GM12878 (cell line): ENCODE measurements at places on chromosomes 4 and X. TPM values are rescaled to one million over a fixed set of nuclear protein-coding genes. Genes with fewer than 3 reads are reported as not detected.
A peak's percentile ranks its signal among the peaks of the same experiment; 100 is the strongest.

GRCh38 chrX:14934423-14934822 is 61.2 kb downstream of the MOSPD2 start:
- H3K27me3 ChIP-seq: no peaks in the 10 kb centered on the region
- H3K27ac ChIP-seq: no peak overlapping the region
- no peaks in the 10 kb centered on the region for H3K36me3 ChIP-seq
- no peaks in the 10 kb centered on the region for H3K4me1 ChIP-seq
- no peak for DNase-seq
- H3K4me3 ChIP-seq: no peak overlapping the region

DNA sequence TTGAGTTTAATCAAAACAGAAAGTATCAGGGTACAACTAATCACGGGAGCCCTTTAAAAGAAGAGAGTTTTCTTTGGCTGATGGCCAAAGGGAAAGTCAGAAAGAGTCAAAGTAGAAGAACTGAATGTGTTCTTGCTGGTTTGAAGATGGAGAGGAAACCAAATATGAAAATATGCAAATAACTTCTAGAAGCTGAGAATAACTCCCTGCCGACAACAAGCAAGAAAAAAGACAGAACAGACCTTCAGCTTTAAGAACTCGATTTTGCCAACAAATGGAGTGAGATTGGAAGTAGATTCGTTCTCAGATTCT is 903.8 kb downstream of the STIM2 start:
- H3K27ac ChIP-seq: no peak overlapping the region
- no peaks in the 10 kb centered on the region for H3K36me3 ChIP-seq
- no peaks in the 10 kb centered on the region for H3K27me3 ChIP-seq
- H3K4me3 ChIP-seq: no peak overlapping the region

- no peaks in the 10 kb centered on the region for H3K36me3 ChIP-seq
- peaks cover 18% of the 10 kb centered on the region for H3K4me1 ChIP-seq
- DNase-seq: no peak
- H3K27ac ChIP-seq: 0 out of 2 replicates have a peak overlapping the region, but pooled peaks have one; percentile 27
These were observed 56.7 kb downstream of the PRPS1 start for GRCh38 chrX:107684956-107685385.

DNA sequence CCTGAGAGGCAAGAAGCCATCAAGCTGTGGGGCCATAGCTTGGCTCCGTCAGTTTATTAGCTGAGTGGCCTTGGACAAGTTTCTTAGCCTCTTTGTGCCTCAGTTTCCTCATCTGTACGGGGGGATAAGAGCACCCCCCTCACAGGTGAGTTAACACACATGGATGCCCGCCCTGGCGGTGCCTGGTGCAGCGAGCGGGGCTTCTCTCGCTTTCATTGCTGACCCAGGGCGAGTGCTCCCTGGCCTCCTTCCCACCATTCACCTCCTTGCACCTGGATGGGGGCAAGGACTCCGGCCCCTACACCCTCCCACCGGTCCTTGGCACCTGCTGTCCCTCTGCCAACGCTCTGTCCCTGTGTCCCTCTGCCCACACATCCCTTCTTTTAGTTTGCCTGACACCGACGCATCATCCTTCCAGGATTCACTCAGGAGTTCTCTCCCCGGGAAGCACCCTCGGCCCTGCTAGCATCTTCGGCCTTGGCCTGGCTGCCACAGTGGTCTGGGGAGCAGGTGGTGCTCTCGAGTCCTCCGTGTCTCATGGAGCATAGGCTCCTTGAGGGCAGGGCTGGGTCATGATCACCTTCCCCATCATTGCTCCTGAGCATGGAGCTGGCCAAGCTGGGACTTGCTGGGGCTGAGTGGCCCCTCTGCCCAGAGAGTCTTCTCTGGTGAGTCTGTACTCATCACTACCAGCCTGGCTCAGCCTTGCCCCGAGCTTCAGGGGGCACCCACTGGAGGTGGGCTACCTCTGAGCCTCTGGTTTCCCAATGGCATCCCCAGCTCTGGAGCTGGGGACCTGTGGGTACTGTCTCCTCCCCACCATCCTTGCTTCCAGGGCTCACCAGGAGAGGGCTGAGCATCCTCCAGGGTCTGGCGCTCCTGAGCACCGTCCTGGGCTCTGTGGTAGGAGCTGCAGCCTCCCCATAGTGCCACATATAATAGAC is 53.8 kb upstream of the SORCS2 start:
- H3K4me3 ChIP-seq: no peak overlapping the region
- H3K36me3 ChIP-seq: no peaks in the 10 kb centered on the region
- DNase-seq: no peak
- H3K27me3 ChIP-seq: no peaks in the 10 kb centered on the region
- no peak overlapping the region for H3K27ac ChIP-seq

GRCh38 chr4:84965553-84966381 is 723 bp downstream of the WDFY3 start:
- H3K4me1 ChIP-seq: no peaks in the 10 kb centered on the region
- no peak for DNase-seq

DNA sequence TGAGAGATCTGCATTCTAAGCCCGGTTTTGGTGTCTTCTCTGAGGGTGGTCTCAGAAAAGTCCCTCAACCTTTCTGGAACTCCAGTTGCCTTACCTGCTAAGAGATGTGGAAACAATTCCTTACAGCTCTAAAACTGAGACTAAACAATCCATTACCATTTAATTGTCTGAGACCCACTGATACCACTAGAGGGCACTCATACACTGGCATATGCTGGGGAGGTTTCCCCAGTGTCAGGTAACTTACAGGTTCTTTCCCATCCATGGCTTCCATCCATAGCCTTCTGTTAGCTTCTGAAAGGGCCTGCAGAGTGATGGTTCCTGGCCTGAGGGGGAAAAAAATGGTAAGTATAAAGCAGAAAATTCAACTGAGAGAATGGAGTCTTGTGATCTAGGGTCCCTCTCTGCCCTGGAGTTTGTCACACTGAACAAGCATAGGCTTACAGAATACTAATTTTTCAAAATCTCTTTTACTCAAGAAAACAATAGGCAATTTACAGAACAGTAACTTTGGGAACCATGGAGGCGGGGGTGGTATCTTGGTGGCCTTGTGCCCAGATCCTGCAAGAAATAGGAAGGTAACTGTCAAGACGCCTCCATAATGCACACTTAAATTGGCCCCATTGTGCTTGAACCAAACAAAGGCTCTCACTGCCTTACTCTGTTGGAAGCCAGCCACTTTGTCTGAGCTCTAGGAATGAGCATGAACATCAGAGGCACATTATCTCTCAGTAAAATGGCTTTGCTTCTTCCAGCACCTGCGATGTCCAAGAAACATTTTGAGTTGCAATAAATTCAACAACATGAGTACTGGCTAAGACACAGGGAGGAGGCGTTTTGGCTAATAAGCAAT is 236.1 kb downstream of the OPHN1 start:
- H3K36me3 ChIP-seq: no peaks in the 10 kb centered on the region
- no peak for DNase-seq
- no peaks in the 10 kb centered on the region for H3K4me1 ChIP-seq
- H3K27me3 ChIP-seq: no peaks in the 10 kb centered on the region
- no peak overlapping the region for H3K4me3 ChIP-seq
- no peak overlapping the region for H3K27ac ChIP-seq

DNA sequence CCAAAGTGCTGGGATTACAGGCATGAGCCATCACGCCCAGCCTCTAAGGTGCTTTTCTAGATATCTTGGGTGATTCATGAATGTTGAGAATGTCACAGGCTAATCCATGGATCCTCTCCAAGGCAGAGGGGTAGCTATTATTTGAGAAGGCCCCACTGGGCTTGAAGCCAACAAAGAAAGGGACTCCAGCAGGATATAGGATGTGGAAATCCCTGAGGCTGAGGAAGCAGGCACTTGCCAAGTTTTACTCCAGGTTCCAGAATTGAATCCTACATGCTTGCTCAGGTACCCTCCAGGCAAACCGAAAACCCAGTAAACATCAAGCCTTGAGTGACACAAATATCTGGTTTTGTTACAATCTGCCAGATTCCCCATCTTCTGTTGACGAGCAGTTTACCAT is 15.8 kb downstream of the NLGN3 start:
- no peaks in the 10 kb centered on the region for H3K27me3 ChIP-seq
- H3K27ac ChIP-seq: no peak overlapping the region
- H3K36me3 ChIP-seq: no peaks in the 10 kb centered on the region; the same call in 1 of the 2 replicates
- H3K4me1 ChIP-seq: no peaks in the 10 kb centered on the region

DNA sequence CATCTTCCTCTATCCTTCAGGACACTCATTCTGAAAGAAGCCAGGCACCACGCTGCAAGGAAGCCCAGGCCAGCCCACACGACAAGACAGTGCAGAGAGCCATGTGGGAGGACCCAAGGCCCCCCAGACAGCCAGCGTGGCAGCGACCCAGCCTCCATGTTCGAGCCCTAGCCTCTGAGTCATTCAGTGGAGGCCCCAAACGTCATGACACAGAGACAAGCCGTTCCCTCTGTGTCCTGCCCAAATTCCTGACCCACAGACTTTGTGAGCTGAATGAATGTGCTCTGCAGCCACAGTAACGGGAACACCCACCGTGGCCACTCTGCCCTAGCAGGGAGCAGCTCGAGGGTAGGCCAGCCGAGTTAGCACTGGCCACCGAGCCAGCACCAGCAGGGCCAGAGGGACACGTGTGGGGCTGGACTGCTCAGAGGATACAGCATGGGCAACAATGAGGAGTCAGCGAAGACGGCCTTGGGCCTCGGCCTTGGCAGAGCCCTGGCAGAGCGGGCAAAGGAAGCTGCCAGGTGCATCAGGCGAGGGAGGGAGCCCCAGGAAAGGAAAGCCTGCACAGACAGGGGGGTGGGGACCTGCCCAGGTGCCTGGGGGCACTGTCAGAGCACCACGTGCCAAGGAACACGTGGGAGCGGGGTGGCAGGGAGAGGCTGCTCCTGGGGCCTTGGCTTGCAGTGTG is 8.6 kb downstream of the BLOC1S4 start:
- H3K27me3 ChIP-seq: no peaks in the 10 kb centered on the region
- no peak overlapping the region for H3K4me3 ChIP-seq
- peaks cover 7% of the 10 kb centered on the region for H3K4me1 ChIP-seq
- no peak for DNase-seq
- no peak overlapping the region for H3K27ac ChIP-seq
- H3K36me3 ChIP-seq: no peaks in the 10 kb centered on the region

GRCh38 chr4:150248181-150248580 is 169.9 kb downstream of the DCLK2 start:
- H3K27me3 ChIP-seq: no peaks in the 10 kb centered on the region
- DNase-seq: no peak
- no peaks in the 10 kb centered on the region for H3K4me1 ChIP-seq
- H3K27ac ChIP-seq: no peak overlapping the region
- no peak overlapping the region for H3K4me3 ChIP-seq

DNA sequence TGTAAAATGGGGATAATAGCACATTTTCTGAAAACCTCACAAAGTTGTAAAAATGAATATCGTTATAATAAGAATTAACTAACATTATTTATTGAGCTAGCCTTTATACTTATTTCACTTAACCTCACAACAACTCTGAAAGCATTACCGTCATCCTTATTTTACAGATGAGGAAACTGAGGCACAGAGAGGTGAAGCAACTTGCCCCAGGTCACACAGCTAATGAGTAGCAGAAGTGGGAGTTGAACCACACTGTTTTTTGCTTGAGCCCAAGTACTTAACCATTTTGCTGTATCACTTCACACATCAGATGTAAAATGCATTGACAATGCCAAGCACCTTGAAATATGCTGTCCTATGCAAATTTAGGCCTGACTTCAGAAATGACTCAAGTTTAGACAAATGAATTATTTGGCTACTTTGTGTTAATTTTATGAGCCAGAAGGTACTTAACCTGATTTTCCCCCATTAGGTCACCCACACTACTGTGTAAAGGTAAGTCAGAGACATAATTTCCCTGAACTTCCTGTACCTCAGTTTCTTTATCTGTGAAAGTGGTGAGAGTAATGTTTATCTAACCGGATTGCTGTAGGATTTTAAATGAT is 23.1 kb downstream of the CD40LG start:
- H3K27ac ChIP-seq: peak overlapping the region; percentile 1; the same call in 1 of the 2 replicates
- H3K36me3 ChIP-seq: no peaks in the 10 kb centered on the region
- H3K4me3 ChIP-seq: no peak overlapping the region
- H3K27me3 ChIP-seq: no peaks in the 10 kb centered on the region
- DNase-seq: no peak

- no peak overlapping the region for H3K27ac ChIP-seq
- H3K36me3 ChIP-seq: no peaks in the 10 kb centered on the region
- H3K4me3 ChIP-seq: no peak overlapping the region
- no peaks in the 10 kb centered on the region for H3K4me1 ChIP-seq
These were observed 117.8 kb upstream of the EDA2R start for GRCh38 chrX:66756717-66757116.

- no peak overlapping the region for H3K4me3 ChIP-seq
- DNase-seq: no peak
- H3K4me1 ChIP-seq: no peaks in the 10 kb centered on the region
- H3K27me3 ChIP-seq: peaks cover 15% of the 10 kb centered on the region; the same call in 1 of the 2 replicates
These were observed 1.4 kb downstream of the NDNF start for GRCh38 chr4:121070696-121071639.

DNA sequence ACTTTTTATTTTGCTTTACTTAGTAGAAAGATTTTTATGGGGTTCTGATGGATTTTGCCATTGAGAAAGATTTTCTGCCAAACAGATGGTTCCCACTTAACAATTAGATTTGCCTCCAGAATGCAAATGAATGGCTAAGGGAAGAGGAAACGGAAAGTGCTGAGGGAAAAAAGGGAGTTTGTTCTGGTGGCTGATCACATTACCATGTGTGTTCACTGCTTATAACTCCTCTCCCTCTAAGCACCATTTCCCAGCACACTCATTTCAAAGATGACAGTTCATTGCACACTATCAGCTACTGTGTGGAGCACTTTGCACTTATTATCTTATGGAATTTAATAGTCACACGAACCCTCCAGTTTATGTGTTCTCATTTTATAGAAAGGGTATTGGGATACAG is 68.0 kb upstream of the GRID2 start:
- no peaks in the 10 kb centered on the region for H3K4me1 ChIP-seq
- DNase-seq: no peak
- no peak overlapping the region for H3K27ac ChIP-seq
- no peak overlapping the region for H3K4me3 ChIP-seq

The SLC10A4 gene
- total RNA-seq: not detected in 2 replicates

The FGF16 gene
- total RNA-seq: not detected in 2 replicates

The F8A1 gene
- 76.4 and 77.8 TPM in 2 replicates for total RNA-seq

The SYNPO2 gene
- total RNA-seq: 0.31 and 0.40 TPM in 2 replicates

The PRSS48 gene
- not detected in 2 replicates for total RNA-seq

The TLR8 gene
- not detected in 2 replicates for total RNA-seq

The ARMCX1 gene
- total RNA-seq: 0.08 TPM in 1 of 2 replicates, not detected in the other
